ENCODE measurements at places on chromosomes 4 and X.

DNA sequence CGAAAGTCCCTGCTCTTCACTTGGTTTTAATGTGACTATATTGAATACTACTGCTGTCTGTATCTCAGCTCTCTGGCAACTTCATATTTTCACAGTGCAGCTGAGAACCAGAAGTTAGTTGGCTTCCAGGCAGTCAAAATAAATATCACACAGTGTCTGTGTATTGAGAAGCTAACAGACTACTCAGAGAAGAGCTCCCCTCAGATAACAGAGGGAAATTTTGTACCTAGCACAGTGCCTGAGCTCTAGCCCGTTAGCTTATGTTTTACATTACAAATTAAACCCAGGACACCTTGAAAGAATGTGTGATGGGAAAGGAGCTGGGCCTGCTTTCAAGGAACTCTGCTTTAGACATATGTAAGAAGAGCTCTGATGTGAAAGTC, 22.7 kb downstream of the JADE1 start:
- DNase-seq: no peak

GRCh38 chrX:134374910-134375309, 85.1 kb upstream of the HPRT1 start:
- DNase-seq: no peak

- DNase-seq: no peak
Observed at GRCh38 chr4:151628001-151628608, 132.7 kb downstream of the GATB start.

GRCh38 chr4:86346320-86346719, 13.5 kb downstream of the MAPK10 start:
- DNase-seq: no peak

GRCh38 chrX:110417128-110417527, 58.5 kb downstream of the RTL9 start:
- no peak for DNase-seq

- DNase-seq: peak; percentile 69
Observed at GRCh38 chr4:150244600-150244999, 166.4 kb downstream of the DCLK2 start.

DNA sequence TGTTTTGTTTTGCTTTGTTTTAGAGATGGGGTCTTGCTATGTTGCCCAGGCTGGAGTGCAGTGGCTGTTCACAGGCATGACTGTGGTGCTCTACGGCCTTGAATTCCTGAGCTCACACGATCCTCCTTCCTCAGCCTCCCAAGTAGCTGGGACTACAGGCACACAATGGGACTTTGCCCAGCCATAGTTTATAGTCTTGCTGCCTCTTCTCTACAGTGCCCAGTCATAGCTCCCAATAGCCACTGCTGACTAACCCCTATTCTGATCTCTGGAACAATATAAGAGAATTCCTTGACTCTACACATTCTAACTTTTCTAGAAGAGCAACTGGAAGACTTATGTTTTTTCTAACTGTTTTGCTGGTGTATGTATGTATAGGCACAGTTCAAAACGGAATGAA, 319.2 kb downstream of the PCDH7 start:
- no peak for DNase-seq

DNA sequence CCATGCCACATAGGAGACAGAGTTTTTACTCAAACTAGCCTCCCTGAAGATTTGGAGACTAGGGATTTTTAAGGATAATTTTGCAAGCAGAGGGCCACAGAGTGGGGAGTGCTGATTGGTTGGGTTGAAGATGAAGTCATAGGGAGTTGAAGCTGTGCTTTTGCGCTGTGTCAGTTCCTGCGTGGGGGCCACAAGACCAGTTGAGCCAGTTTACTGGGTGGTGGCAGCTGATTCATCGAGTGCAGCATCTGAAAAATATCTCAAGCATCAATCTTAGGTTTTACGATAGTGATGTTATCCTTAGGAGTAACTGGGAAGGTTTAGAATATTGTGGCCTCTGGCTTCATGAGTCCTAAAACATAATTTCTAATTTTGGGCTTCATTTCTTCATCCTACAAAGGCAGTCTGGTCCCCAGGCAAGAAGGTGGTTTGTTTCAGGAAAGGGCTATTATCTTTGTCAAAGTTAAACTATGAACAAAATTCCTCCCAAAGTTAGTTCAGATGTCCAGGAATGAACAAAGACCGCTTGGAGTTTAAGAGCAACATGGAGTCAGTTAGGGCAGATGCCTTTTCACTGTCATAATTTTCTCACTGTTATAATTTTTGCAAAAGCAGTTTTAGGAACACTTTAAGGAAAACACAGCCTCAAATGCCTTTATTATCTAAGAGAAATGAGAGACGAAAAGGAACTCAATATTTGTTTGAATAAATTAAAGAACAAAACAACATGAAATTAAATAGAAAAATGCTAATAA, 960.8 kb upstream of the PRKX start:
- DNase-seq: no peak

DNA sequence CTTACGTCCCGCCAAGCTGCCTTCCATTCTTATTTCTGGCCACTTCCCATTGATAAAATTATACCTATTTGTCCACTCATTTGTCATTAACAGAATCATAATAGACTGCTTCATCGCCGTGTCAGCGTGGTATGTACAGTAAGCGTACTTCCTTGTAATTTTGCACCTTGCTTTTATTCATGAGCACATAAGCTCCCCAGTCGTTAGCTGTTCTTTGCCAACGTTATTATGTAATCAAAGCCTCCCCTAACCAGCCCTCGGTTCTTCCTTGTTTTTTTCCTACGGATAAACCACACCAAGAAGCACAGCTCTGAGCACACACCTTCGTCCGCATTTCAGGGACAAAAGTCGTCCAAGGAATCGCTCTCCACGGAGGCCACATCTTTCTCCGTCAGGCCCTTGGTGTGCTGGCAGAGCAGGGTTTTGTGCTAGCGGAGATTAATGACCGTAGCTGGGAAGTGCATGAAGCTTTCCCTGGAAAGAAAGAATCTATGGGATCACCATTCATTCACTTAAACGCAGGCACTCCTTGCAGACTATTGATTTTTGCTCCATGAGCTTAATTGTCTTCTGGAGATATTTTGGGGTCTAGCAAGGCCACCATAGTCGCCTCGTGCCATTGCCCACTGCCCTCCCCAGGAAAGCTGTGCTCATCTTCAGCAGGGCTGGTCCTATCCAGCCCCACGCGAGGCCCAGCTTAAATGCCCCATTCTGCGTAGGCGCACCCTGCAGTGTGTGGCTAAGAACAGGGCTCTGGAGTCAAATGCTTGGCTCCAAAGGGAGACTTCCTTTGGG, 200.9 kb upstream of the PSAPL1 start:
- DNase-seq: no peak

DNA sequence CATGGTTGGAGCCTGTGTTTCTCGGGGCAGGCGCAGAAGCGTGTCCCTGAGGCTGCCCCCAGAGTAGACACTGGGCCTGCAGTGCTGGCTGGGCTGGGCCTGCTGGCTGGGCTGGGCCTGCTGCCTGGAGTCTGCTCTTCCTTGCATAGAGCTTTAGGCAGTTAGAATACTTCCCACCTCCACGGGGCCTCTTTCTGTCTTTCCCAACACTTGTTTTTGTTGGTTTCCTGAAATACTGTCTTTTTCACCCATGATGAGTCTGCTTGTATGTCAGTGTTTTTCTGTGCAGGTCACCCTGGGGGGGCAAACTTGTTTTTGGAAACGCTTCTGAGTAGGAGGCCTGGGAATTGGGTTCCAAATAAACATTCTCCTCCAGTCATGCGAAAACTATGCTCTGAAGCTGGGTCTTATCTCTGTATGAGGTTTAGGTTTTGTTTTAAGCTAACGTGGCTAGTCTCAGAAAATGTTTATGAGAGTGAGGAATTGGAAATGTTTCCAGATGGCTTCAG, 32.2 kb downstream of the TRMT44 start:
- peak; percentile 46 for DNase-seq

DNA sequence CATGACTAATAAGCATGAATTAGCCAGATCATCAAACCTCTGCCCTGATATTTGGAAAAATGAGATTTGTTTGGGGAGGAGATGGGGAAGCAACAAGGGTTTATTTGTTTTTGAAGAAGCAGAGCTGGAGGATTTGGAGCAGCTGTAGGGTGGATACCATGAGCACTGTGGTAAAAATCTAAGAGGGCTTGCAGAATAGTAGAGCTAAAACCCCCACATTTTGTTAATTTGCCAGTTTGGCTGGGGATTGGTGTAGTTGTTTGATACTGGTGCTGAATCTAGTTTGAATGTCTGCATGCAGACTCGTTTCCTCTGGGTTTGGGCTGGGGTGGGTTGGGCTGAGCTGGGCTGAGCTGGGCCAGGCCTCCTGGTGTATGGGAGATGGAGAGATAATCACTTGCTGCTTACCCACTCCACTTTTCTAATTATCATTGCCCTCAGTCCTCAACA, 43.7 kb downstream of the SMAD1 start:
- DNase-seq: no peak

DNA sequence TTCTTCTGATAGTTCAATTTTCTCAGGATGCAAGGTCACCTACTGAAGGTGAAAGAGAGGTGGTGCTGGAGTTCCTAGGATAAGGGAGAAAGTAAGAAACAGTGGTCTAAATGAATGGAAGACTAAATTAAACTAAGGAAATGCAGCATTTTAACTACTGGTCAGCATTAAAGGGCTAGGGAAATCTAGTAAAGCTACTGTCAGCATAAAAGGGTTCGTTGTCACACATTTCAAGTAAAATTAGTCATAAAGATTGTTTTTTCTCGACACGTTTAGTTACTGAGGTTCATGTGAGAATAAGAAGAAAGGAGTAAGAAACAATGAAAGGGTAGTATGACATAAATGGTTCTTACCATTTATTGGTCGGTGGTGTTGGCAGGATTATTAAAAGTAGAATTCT, 40.0 kb upstream of the COX18 start:
- DNase-seq: no peak

DNA sequence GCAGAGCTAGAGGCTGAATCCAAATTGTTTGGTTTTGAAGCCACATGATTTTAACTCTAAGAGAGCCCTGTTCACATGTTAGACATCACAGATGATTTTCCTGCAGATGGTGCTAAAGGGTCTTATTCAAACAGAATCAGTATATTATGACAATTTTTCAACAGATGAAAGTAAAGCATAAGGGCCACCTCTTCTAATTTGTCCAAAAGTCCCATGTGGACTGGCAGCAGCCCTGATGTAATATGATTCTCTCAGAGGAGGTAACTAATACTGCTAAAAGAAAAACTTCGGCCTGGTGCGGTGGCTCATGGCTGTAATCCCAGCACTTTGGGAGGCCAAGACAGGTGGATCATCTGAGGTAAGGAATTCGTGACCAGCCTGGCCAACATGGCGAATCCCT, 26.0 kb upstream of the SETD7 start:
- DNase-seq: no peak

DNA sequence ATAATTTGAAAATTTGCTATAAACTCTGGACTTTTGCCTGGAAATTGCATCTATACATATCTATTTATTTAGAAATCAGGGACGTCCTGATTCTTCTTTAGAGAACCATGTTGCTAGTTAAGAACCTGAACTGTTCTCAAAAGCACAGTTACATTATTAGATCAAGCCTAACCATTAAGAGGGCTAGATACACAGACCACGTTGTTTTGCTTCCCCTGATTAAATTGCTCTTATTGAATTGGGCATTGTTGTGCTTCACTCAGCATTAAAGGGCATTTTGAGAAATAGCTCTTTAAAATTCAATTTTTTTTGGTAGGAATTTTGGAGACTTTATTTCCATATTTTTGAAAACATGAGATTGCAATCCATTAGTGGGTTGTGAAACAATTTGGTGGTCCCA, 44.4 kb downstream of the FIP1L1 start:
- no peak for DNase-seq

Data from ACHN (cell line).